Suprapubic skin (tissue), 4 donors: ENCODE measurements at places on chromosomes 11 and 22.

- H3K36me3 ChIP-seq, result no peaks in the 10 kb centered on the region
- peaks cover 6% of the 10 kb centered on the region for H3K4me1 ChIP-seq
- H3K27me3 ChIP-seq, result peaks cover 33% of the 10 kb centered on the region
- no peak for DNase-seq
- no peak overlapping the region for H3K27ac ChIP-seq
Measured at GRCh38 chr11:2287091-2287490, 14.6 kb downstream of the C11orf21 start.

GRCh38 chr11:110979696-110980095, 265.8 kb upstream of the POU2AF2 start:
- H3K4me1 ChIP-seq, result no peaks in the 10 kb centered on the region
- no peaks in the 10 kb centered on the region for H3K27me3 ChIP-seq
- no peak overlapping the region for H3K27ac ChIP-seq
- H3K4me3 ChIP-seq, result no peak overlapping the region

- DNase-seq, result no peak
- peaks cover 50% of the 10 kb centered on the region for H3K27me3 ChIP-seq
- no peak overlapping the region for H3K4me3 ChIP-seq
- H3K4me1 ChIP-seq, result no peaks in the 10 kb centered on the region
Measured at GRCh38 chr11:17421781-17422180, 33.3 kb upstream of the KCNJ11 start.

DNA sequence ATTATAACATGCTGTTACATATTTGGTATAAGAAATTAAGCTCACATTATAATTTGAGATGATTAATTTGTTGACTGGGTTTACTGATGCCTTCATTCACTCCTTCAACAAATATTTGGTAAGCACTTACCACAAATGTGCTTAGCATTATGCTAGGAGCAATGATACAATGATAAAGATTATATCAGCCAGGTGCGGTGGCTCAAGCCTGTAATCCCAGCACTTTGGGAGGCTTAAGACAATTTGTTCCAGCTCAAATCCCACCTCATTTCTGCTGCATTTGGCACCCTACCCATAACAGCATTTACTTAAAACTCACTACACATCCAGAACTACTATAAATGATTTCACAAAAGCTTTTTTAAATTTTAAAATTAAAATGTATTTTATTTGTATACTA, 1263.6 kb upstream of the RAG2 start:
- no peak overlapping the region for H3K4me3 ChIP-seq
- H3K27ac ChIP-seq, result no peak overlapping the region
- H3K36me3 ChIP-seq, result no peaks in the 10 kb centered on the region
- DNase-seq, result no peak
- H3K27me3 ChIP-seq, result no peaks in the 10 kb centered on the region

DNA sequence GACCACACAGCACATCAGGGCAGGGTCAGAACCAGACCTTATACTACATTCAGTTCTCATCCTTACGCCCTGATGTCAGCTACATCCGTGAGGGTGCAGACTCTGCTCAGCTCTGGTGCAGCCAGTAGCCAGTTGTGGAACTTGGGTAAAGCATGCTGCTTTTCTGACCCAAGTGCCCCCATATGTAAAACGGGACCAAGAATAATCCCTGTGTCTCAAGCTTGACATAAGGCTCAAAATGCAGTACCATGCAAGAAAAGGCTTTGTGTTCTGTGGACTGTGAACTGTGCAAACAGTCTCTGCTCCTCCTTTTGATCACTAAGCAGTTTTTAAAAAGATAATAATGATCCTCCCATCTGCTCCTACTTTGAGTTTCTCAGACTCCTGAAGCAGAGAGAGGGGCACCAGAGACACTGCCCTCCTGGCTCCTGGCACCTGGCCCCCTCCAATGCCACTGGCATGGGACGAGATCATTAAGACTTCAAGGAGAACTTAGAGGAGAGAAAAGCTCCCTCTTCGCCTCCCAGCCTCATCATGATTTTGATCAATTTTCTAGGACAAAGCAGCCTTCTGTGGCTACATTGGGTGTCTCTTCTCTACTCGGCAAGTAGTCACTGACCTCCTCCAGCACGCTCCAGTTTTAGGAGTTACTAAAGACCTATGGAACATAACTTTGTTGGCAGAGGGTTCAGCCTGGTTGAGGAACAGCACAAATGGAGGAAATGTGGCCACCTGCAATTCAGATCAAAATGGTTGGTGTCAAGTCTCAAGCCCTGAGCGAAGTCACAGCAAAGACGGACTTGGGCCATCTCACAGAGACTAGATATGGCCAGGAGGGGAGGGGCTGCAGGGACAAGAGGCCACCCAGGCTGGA, 23.9 kb downstream of the IL10RA start:
- H3K27me3 ChIP-seq, result no peaks in the 10 kb centered on the region
- no peak overlapping the region for H3K4me3 ChIP-seq
- peaks cover 38% of the 10 kb centered on the region for H3K4me1 ChIP-seq
- H3K27ac ChIP-seq, result peak overlapping the region; percentile 53
- H3K36me3 ChIP-seq, result no peaks in the 10 kb centered on the region

DNA sequence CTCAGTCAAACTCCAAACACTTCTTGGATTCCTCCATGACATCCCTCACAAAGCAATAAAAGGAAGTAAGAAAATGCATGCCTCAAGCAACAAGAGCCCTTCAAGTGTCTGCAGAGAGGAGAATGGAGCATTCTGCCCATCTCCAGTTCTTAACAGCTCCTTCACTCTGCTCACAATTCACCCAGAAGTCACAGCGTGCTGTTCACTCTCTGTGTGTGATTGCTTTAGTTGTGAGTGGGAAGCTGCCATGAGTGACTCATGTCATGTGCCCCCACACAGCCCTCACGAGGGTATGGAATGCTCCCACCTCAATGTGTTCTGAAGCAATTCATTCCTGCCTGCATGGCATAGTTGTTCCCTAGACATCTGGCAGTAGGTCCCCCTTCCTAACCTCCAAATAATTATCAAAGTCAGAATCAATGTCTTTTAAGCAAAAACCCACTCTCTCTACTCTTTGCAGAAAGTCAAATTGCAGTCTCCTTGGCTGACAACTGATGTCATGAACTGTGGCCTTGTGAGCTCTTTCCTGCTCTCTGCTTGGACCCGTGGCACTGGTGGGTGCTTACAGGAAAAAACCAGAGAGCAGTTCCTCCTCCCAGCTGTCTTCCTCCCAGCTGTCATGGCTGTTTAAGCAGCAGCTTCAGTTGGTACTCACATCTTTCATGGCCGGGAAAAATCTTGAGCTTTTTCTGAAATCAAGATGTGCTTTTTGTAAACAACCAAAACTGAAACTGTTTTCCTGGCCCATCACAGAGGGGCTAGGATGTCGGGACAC, 112.1 kb upstream of the SPON1 start:
- no peak overlapping the region for H3K27ac ChIP-seq
- no peaks in the 10 kb centered on the region for H3K4me1 ChIP-seq
